Suppressor macrophage (primary cell): ENCODE measurements at places on chromosomes 2 and 18.

- DNase-seq: no peak
Measured at GRCh38 chr2:51534166-51534565, 502.2 kb upstream of the NRXN1 start.

DNA sequence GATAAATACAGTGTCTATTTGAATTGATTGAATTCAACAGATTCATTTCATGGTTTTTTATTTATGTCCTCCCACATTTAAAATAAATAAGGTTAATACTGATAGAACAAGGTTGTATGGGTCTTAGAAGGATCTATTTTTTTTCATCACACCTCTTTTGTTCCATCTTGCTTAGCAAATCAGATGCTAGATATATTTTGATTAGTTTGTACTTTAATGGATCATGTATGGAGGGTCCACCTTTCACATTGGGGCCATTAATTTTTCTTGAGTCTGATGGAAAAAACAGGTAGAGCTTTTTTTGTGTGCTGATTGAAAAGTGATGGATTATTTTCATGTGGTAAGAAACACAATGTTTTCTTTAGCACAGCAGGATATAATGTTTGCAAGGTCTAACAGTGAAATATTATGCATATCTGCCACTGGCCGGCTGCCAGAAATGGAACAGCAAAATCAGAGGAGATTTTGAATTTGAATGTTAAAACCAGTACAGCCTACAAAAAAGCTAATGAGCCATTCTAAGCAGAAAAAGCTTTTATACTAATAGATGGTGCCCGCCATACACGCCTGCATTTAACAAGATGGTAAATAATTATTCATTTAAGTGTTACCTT lies 188.1 kb upstream of the ETAA1 start:
- DNase-seq: no peak

DNA sequence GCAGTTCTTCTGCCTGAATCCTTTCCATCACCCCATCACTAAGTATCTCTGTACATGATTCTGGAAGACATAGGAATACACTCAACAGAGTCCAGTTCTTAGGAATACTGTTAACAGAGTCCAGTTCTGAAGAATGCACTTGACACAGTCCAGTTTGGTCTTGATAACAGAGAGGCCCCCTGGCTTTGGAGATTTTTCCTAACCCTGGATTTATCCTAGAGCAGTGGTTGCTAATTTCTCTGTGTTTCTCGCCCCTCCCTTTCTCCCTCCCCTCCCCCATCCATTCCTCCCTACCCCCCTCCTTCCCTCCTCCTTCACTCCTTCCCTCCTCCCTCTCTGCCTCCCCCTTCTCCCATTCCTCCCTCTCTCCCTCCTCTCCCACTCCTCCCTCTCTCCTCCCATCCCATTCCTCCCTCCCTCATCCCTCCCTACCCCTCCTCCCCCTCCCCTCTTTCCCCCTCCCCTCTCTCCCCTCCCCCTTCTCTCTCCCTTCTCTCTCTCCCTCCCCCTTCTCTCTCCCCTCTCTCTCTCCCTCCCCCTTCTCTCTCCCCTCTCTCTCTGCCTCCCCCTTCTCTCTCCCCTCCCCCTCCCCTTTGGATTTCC lies 105.4 kb downstream of the RTN4 start:
- DNase-seq: no peak

- DNase-seq: no peak
Measured at GRCh38 chr2:136638193-136638592, 127.2 kb upstream of the THSD7B start.

DNA sequence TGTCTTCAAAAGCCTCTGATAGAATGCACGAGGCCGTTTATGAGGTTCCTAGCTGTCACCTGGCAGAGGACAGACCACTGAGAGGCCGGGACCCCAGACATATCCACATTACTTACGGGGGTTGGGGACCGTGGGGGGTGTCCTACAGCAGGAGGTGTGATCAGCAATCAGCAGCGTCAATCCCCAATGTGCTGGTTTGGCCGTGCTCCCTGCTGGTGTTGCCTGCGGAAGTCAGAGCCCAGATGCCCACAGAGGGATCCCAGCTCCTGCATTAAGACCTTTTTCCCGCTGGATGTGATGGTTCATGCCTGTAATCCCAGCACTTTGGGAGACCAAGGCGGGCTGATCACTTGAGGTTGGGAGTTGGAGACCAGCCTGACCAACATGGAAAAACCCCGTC lies 20.8 kb upstream of the SP5 start:
- no peak for DNase-seq

DNA sequence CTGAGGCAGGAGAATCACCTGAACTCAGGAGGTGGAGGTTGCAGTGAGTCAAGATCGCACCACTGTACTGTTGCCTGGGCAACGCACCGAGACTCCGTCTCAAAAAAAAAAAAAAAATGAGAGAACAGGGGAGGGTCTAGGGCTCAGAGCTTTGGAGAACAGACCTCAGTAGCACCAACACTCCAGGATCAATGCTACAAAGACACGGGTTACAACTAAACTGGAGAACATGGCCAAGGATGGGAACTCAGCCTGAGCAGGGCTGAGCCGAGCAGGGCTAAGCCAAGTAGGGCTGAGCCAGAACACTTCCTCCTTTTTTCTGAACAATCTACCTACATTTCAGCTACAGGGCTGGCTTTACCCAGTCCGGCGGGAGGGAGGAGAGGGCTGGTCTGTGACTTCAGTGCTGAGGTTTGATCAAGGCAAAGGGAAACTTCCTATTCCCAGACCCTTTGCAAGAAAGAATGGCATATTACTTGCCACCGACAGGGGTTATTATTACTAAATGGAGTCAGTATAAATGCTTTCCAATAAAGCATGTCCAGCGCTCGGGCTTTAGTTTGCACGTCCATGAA lies 2.9 kb upstream of the CASP8 start:
- peak; percentile 81 for DNase-seq

DNA sequence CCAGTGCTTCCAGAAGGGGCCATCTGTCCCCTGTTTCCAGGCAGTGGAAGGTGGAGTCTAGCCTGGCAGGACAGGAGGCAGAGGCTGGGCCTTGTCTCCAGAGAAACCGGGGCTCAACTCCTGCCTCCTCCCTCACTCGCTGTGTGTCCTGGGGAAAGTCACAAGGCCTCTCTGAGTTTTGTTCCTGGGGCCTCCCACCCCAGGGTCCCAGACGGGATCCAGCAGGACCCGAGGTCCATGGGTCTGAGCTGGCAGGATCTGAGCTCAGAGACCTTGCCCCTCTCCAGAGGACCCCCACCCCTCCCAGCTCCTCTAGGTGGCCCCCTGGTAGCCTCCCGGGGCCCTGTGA lies 72.2 kb upstream of the TAF1B start:
- no peak for DNase-seq
